PC-3 (cell line): ENCODE measurements at places on chromosomes 12 and 14. TPM values are rescaled to one million over a fixed set of nuclear protein-coding genes. Genes with fewer than 3 reads are reported as not detected.

DHH gene
- 0.04 and 0.23 TPM in 2 replicates for total RNA-seq

PPP1CC gene
- 202 and 204 TPM in 2 replicates for total RNA-seq

AHNAK2 gene
- total RNA-seq = 25.0 and 31.1 TPM in 2 replicates

EIF5 gene
- total RNA-seq = 198 and 216 TPM in 2 replicates

SDR9C7 gene
- total RNA-seq = not detected in 2 replicates

MYH6 gene
- not detected in 2 replicates for total RNA-seq

PTPN6 gene
- total RNA-seq = 22.5 and 28.4 TPM in 2 replicates

SLC22A17 gene
- total RNA-seq = 12.0 and 13.2 TPM in 2 replicates

MYO1H gene
- not detected in 2 replicates for total RNA-seq

LUM gene
- total RNA-seq = 0.15 TPM in 1 of 2 replicates, not detected in the other

LRIG3 gene
- total RNA-seq = 8.6 and 10.8 TPM in 2 replicates
